ENCODE measurements at places on chromosomes 1 and 21.

- no peak for DNase-seq
Observed at GRCh38 chr1:40096646-40096976, 441 bp downstream of the PPT1 start.

- peak; percentile 41 for DNase-seq
Observed at GRCh38 chr1:94727846-94728715, 92.1 kb upstream of the SLC44A3 start.

- no peak for DNase-seq
Observed at GRCh38 chr1:5814046-5814619, 178.1 kb downstream of the NPHP4 start.

DNA sequence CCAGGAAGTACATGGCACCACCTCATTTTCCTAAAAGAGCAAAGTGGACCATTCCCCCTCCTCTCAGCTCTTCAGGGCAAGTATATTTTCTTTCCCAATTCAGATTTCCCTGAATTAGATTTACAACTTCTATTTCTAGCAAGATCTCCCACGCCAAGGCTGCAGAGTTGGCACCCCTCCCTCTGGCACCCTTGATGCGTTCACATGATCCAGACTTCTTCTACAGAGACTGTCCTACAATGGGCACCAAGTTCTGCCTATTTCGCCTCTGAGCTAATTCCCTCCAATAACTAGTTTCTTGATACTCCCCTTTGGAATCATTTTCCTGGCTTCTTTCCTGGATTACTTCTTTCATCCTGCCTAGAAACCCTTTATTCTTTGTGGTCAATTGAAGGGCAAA lies 122.0 kb downstream of the CDC7 start:
- peak; percentile 71 for DNase-seq

GRCh38 chr1:1213345-1214265 lies at the start of gene TNFRSF4:
TNFRSF4 (minus strand) TSS chr1:1214153; CDS start chr1:1214127, 26 bp downstream.
- no peak for DNase-seq

GRCh38 chr1:83900524-83900923 lies 98.4 kb downstream of the TTLL7 start:
- DNase-seq, result no peak

- no peak for DNase-seq
Observed at GRCh38 chr1:114234408-114235124, 80.9 kb upstream of the SYT6 start.

DNA sequence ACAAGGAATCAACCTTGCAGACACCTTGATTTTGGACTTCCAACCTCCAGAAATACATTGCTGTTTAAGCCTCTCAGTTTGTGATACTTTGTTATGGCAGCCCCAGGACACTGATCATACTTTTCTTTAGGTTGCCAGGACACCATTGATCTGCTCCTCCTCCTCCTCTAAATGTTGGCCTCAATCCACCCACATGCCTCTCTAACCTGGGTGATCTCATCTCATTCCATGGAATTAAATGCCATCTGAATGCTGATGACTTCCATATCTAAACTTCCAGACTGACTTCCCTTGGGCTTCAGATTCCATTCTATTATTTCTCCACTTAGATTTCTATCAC lies 7.4 kb upstream of the PPP1R15B start:
- DNase-seq, result no peak

DNA sequence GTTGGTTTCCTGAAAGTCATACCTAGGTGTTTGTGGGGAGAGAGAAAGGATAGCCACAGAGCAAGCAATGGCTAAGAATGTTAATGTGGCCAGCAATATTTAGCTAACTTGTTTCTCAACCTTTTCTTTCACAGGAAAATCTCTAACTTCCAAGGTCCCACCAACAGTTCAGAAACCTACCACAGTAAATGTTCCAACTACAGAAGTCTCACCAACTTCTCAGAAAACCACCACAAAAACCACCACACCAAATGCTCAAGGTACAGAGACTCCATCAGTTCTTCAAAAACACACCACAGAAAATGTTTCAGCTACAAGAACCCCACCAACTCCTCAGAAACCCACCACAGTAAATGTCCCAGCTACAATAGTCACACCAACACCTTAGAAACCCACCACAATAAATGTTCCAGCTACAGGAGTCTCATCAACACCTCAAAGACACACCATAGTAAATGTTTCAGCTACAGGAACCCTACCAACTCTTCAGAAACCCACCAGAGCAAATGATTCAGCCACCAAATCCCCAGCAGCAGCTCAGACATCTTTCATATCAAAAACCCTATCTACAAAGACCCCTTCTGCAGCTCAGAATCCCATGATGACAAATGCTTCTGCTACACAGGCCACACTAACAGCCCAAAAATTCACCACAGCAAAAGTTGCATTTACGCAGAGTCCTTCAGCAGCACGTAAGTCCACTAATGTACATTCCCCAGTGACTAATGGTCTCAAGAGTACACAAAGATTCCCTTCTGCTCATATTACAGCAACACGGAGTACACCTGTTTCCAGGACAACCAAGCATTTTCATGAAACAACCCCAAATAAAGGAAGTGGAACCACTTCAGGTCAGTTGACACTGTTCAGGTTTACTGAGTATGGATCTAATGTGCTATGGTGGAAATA lies 15.3 kb downstream of the CD55 start:
- DNase-seq, result no peak

DNA sequence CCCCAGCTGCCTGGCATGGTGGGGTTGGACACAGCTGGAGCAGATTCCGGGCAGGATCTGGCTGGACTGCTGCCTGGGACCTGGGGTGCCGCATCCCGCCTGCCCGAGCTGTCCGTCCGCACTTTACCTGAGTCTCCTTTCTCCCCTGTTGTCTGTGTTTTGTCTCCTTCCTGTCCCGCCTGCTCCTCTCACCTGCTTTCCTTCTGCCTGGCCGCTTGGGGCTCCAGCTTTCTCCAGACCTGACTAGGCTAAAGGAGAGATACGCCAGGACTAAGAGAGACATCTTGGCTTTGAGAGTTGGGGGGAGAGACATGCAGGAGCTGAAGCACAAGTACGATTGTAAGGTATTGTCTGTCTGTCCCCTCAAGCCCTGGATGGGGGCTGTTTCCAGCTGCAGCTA lies 73.3 kb downstream of the ARHGEF10L start:
- no peak for DNase-seq

DNA sequence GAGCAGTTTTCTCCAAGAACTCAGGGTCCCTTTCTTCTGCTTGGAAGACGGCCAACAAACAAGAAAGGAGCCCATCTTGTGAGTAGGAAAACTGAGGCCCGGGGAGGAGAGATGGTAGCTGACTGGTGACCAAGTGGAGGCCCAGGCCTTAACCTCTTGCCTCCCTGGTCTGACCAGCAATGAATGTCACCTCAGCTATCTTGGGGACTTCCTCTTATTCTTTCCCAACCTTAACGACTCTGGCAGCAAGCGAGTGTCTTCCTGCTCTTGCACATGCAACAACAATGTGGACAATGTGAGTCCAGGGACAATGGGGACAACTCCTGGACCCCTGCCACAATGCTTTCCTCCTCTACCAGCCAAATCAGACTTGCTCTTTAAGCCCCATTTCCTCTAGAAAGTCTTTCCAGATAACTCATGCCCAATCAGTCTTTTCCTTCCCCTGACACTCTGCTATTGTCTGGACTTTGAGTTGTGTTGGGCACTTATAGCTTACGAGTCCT lies 12.6 kb downstream of the HSPG2 start:
- DNase-seq, result peak; percentile 58

DNA sequence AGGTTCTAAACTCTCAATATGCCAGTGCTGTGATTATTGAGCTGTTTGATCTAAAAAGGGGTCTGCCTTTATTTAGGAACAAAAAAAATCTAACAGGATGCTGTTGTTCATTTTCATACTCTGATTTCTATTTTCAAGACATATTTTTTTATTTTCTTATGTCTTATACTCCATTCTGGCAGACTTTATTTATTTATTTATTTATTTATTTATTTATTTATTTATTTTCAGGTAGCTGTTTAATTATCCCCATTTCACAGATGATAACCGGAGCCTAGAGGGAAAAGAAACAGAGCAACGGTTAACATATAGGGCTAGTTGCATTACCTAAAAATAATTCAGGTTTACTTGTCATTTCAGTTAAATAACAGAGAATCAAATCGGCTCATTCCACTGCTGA lies 174.4 kb downstream of the CENPF start:
- no peak for DNase-seq

DNA sequence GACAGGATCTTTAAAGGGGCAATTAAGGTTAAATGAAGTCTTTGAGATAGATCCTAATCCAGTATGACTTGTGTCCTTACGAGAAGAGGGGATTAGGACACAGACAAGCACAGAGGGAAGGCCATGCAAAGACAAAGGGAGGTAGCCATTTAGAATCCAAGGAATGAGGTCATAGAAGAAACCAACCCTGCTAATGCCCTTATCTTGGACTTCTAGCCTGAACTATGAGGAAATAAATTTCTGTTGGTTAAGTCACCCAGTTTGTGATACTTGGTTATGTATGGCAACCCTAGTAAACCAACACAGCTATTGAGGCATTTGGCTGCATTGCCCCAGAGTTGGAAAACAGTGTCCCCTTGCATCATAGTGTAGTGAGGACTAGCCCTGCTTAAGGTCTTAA lies 121.3 kb downstream of the MAST2 start:
- DNase-seq, result no peak

DNA sequence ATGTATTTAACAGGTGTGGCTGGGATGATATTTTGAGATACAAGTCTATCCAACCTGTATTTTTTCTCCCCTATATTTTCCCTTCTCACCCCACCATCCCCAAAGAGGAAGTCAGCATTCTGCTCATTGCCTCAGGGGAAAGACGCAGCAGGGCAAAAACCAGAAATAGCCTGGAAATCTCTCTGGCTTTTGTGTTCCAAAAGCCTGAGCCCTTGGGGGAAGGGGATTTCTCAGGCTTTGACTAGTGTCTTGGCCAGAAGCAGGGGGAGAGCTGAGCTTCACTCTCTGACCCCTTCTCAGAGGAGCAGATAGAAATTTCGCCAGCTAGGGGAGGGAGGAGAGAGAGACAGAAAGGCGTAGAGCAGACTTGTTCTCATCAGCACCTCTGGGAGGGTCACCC lies 244.7 kb downstream of the RRAGC start:
- DNase-seq, result no peak

- DNase-seq, result peak; percentile 35
Observed at GRCh38 chr21:18252680-18253079, 8.0 kb downstream of the CHODL start.

DNA sequence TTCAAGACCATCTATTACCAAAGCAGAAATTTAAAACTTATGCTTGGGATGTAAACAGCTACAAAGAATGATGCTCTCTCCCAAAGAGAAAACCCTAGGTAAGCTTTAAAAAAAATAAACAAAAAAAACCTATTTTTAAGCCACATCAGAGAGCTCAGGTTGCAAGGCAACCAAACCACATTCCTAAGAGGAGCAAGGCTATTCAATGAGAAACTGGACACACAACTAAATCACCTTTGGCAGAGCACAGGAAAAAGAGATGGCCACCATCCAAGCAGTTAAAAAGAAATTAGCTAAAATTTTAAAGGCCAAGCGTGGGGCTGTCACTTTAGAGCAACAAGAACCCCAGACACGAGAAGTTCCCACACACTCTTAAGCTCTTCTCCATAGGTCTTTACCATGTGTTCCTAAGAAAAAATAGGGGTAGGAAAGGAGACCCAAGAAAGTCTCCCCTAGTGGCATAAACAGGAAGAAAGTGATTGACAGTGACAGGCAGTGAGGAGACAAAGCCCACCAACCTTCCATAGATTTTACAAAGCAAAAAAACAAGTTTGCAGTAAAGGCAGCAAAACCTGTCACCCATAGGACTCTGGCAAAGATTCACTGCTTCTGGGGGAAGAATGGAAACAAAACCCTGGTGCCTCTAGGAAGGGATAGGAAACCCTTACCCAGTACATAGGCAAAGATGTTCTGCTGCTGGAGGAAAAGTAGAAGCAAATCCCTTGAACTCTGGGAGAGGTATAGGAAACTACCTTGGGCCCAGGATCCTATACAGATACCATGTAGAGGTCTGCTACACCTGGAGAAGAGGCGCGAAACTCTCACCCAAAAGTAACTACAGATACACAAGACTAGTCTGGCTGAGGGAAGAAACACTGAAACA lies 68.5 kb downstream of the FOXJ3 start:
- DNase-seq, result no peak

GRCh38 chr1:175410560-175410959 lies 218.0 kb upstream of the KIAA0040 start:
- DNase-seq, result no peak

- peak; percentile 34 for DNase-seq
Observed at GRCh38 chr21:25708467-25709065, 26.1 kb downstream of the ATP5PF start.

GRCh38 chr1:2192031-2192995 lies 2.3 kb downstream of the FAAP20 start:
- peak; percentile 67 for DNase-seq

- no peak for DNase-seq
Observed at GRCh38 chr1:168312718-168313604, 32.3 kb downstream of the TBX19 start.

- no peak for DNase-seq
Observed at GRCh38 chr1:214416417-214416816, 135.0 kb downstream of the PTPN14 start.

- DNase-seq, result no peak
Observed at GRCh38 chr1:220962031-220962751, 82.9 kb downstream of the HLX start.

DNA sequence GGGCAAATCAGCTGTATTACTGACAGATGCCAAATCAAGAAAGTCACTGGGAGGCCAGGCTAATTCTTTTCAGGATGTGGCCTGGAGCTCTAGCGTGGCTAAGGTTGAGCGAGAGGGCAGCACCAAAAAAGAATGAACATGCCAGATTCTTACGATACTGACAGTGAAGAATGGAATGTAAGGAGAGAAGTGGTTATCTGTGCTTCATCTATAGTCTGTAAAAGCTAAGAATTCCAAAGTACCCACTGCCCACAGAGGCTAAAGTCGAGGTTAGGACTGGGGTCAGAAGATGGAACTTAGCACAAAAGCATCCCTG lies 32.7 kb downstream of the TFAP2E start:
- DNase-seq, result no peak

GRCh38 chr1:202852163-202852904 lies 36.6 kb downstream of the RABIF start:
- peak; percentile 35 for DNase-seq

GRCh38 chr1:162111572-162111971 lies 42.1 kb downstream of the NOS1AP start:
- no peak for DNase-seq

- no peak for DNase-seq
Observed at GRCh38 chr1:53344921-53345838, 17.3 kb upstream of the LRP8 start.

- DNase-seq, result no peak
Observed at GRCh38 chr1:42961312-42962091, 2.8 kb upstream of the SLC2A1 start.

DNA sequence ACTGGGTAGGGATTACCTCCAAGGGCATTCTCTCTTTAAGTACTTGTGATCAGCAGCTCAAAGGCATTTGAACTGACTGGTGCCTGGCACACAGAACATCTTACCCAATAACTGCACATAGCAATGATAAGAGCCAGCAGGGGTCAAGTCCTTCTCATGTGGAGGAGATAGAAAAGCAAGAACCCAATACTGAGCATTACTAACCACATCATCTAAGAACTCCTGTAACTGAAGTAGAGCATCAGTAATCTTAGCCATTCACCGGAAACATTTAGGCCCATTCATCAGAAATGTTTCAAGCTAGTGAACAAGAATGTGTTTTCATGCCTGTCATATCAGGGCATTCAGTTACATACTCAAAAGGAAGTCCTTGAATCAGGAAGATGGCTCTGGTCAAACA lies 33.6 kb upstream of the THEM4 start:
- DNase-seq, result no peak

- DNase-seq, result no peak
Observed at GRCh38 chr1:3535732-3536131, 75.6 kb downstream of the MEGF6 start.

GRCh38 chr1:3465091-3465934 lies 10.8 kb downstream of the ARHGEF16 start:
- no peak for DNase-seq

Measured in femur (tissue), 1 donor.